Activated T-cell treated with anti-CD3 and anti-CD28 coated beads, Interleukin-2, amount 50 U/mL, for 72 hours (primary cell): ENCODE measurements at places on chromosomes 12 and 14.

GRCh38 chr12:69666798-69667197 lies 32.3 kb downstream of the BEST3 start:
- no peak for DNase-seq
- no peaks in the 10 kb centered on the region for H3K36me3 ChIP-seq
- no peak overlapping the region for H3K4me3 ChIP-seq

DNA sequence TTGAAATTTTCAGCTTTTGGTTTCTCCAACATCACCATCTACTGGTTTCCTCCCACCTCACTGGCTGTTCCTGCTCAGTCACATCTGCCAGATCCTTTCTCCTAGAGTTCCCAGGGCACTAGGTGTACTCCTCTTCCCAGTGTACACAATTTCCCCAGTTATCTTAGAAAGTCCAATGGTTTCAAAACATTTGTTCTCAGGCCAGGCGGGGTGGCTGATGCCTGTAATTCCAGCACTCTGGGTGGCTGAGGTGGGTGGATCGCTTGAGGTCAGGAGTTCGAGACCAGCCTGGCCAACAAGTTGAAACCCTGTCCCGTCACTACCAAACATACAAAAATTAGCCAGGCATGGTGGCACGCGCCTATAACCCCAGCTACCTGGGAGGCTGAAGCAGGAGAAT lies 60.7 kb downstream of the SPPL3 start:
- no peak overlapping the region for H3K27ac ChIP-seq
- peaks cover 1% of the 10 kb centered on the region for H3K36me3 ChIP-seq
- H3K4me1 ChIP-seq: peaks cover 42% of the 10 kb centered on the region
- no peaks in the 10 kb centered on the region for H3K27me3 ChIP-seq
- no peak for DNase-seq

- no peaks in the 10 kb centered on the region for H3K4me1 ChIP-seq
- H3K36me3 ChIP-seq: no peaks in the 10 kb centered on the region
- no peak overlapping the region for H3K27ac ChIP-seq
- no peak overlapping the region for H3K4me3 ChIP-seq
- no peaks in the 10 kb centered on the region for H3K27me3 ChIP-seq
Measured at GRCh38 chr12:81083906-81084513, 6.1 kb downstream of the ACSS3 start.

DNA sequence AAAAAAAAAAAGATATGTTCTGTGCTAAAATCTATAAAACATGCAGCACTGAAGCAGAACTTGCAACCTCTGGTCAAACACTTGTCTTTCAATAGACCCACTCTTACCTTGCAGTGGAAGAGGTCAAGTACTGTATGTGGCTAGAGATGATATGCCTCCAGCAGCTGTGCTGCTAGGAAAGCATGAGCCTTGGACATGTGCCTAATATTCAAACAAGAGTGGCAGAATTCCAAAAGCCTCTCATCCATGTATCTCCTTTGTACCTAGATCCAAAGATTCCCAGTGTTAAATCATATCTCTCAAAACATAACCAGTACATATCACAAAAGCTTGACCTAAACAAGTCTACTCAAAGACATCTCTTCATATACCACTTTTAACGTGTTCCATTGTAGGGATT lies 105.0 kb upstream of the CPNE8 start:
- no peak for DNase-seq
- no peaks in the 10 kb centered on the region for H3K27me3 ChIP-seq
- no peak overlapping the region for H3K4me3 ChIP-seq
- no peak overlapping the region for H3K27ac ChIP-seq

- peak overlapping the region; percentile 60 for H3K4me3 ChIP-seq
- H3K27me3 ChIP-seq: no peaks in the 10 kb centered on the region
- DNase-seq: peak; percentile 20
- peaks cover 97% of the 10 kb centered on the region for H3K4me1 ChIP-seq
- H3K36me3 ChIP-seq: peaks cover 21% of the 10 kb centered on the region
Measured at GRCh38 chr12:11762723-11763326, 113.4 kb downstream of the ETV6 start.
